ENCODE measurements at places on chromosomes 1 and 21. TPM values are rescaled to one million over a fixed set of nuclear protein-coding genes. Genes with fewer than 3 reads are reported as not detected.

ENAH gene
- 6.7 TPM for polyA plus RNA-seq

CAMK1G gene
- not detected for polyA plus RNA-seq

FAM72D gene
- polyA plus RNA-seq: 1.6 TPM

DCST2 gene
- polyA plus RNA-seq: 1.7 TPM

LINGO4 gene
- polyA plus RNA-seq: 0.08 TPM

KRTAP12-2 gene
- polyA plus RNA-seq: not detected

All from esophagus (tissue), 2 donors.